ENCODE measurements at places on chromosomes 4 and X. TPM values are rescaled to one million over a fixed set of nuclear protein-coding genes. Genes with fewer than 3 reads are reported as not detected.

The NSUN7 gene
- total RNA-seq: 0.46 TPM

The ZNF157 gene
- total RNA-seq: not detected

The SPANXA2 gene
- total RNA-seq: not detected

The GABRG1 gene
- not detected for total RNA-seq

The MMGT1 gene
- 15.9 TPM for total RNA-seq

The SAGE1 gene
- total RNA-seq: 0.02 TPM

The GYG2 gene
- total RNA-seq: 4.4 TPM

The SASH3 gene
- not detected for total RNA-seq

The TKTL2 gene
- total RNA-seq: not detected

The CCNQ gene
- total RNA-seq: 51.2 TPM

The CT45A9 gene
- total RNA-seq: not detected

The ATP5ME gene
- 396 TPM for total RNA-seq

The ADGRG4 gene
- total RNA-seq: not detected

The CXCR3 gene
- total RNA-seq: not detected

The USP27X gene
- total RNA-seq: 4.7 TPM

The PGM2 gene
- 14.0 TPM for total RNA-seq

The DCAF4L1 gene
- total RNA-seq: 0.11 TPM

The CCDC120 gene
- total RNA-seq: 4.5 TPM

The VEGFC gene
- total RNA-seq: 17.3 TPM

The TMPRSS11E gene
- not detected for total RNA-seq

The VCX gene
- not detected for total RNA-seq

The SH3D19 gene
- total RNA-seq: 28.2 TPM

The KIT gene
- not detected for total RNA-seq

The NAP1L2 gene
- total RNA-seq: 1.3 TPM

The PPID gene
- 39.1 TPM for total RNA-seq

The RGN gene
- not detected for total RNA-seq

The ERAS gene
- not detected for total RNA-seq

The CTAG2 gene
- not detected for total RNA-seq
